ENCODE measurements at places on chromosomes 4 and X. TPM values are rescaled to one million over a fixed set of nuclear protein-coding genes. Genes with fewer than 3 reads are reported as not detected.

The PGAM4 gene
- total RNA-seq: 0.46 TPM

The EDNRA gene
- total RNA-seq: 0.58 TPM

The FGF13 gene
- total RNA-seq: 0.07 TPM

The VSIG4 gene
- not detected for total RNA-seq

The CFAP99 gene
- 0.06 TPM for total RNA-seq

The CLGN gene
- total RNA-seq: 4.2 TPM

The TCEANC gene
- 0.59 TPM for total RNA-seq

The PABPC1L2B gene
- total RNA-seq: not detected

The NOCT gene
- 7.8 TPM for total RNA-seq

The EGF gene
- 0.33 TPM for total RNA-seq

The SSX4B gene
- not detected for total RNA-seq

The MTNR1A gene
- 0.35 TPM for total RNA-seq

The G6PD gene
- 1,331 TPM for total RNA-seq

The CXCR3 gene
- total RNA-seq: 0.10 TPM

The MAGEA12 gene
- 0.22 TPM for total RNA-seq

The HSPA4L gene
- 7.2 TPM for total RNA-seq

The HNRNPD gene
- total RNA-seq: 227 TPM
